ENCODE measurements at places on chromosomes 6 and 20.

DNA sequence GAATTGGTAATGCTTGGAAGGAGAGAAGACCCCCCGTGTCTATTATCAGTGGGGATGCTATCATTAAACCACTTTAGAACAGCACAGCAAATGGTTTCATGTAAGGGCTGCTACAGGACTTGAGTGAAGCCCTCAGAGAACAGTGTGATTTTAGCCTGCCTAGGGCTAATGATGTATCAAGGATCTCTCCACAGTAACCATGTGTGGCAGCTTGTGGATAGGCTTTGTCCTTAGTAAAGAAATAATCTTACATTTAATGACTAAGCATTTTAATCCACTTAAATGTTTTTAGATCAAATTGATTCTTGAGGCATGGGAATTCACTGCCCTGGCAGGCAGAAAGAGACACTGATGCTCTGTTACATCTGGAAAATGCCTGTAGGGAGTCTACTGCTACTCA is 495.1 kb downstream of the NKAIN2 start:
- DNase-seq: no peak

DNA sequence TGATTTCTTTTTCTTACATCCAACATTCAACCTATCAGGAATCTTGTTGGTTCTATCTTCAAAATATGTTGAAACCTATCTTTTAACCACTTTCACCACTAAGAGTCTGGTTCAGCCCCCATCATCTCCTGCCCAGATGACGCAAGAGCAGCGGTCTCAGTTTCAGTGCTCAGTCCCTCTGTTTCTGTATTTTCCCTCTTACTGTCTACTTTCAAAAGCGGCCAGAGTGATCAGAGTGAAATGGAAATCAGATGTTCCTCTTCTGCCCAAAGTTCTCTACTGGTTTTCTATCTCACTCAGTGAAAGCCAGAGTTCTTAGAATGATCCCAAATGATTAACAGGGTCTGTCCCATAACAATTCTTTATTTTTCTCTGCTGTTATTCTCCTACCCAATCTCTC is 147.9 kb upstream of the PDE7B start:
- no peak for DNase-seq

DNA sequence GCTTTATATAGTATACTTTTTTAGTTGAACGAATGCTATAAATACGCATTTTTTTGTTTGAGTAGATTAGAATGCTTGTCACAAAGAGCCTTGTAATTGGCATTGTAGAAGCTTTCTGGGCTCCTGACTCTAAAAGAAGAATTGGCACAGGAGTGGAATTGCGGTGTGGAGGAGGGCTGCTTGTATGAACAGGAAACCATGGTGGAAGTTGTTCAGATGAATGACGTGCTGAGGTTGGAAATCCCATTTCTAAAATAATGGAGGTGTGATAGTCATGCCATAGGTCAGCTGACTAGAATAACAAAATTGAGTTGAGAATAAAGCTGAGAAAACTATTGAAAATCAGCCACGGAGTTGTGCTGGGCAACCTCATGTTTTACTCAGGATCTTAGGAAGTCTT is 174.9 kb downstream of the QKI start:
- no peak for DNase-seq

DNA sequence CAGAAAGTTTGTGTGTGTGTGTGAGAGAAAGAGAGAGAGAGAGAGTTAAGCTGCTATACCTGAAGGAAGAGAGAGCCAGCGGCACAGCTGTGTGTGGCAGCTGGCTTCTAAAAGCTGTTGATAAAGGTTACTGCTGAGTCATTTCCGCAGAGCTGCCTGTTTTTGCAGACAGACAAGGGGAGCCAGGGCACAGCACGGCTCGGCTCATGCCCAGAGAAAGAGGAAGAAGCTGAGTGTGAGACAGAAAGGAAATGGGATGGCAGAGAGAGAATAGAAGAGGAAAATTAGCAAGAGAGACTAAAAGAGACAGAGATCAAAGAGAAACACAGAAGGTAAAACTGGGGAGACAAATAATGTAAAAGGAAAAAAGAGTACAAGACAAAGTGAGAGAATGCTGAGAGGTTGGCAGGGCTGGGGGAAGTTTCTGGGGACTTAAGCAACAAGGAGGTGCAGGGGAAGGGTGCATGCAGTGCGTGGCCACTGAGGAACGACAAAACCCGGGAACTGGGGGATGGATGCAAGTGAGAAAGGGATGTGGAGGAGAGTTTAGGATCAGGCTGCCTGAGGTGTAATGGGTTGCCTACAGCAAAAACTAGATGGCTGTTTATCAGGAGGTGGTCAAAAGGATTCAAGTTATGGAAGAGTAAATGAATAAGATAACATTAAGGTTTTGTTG is 22.7 kb downstream of the HLA-A start:
- DNase-seq: peak; percentile 60

DNA sequence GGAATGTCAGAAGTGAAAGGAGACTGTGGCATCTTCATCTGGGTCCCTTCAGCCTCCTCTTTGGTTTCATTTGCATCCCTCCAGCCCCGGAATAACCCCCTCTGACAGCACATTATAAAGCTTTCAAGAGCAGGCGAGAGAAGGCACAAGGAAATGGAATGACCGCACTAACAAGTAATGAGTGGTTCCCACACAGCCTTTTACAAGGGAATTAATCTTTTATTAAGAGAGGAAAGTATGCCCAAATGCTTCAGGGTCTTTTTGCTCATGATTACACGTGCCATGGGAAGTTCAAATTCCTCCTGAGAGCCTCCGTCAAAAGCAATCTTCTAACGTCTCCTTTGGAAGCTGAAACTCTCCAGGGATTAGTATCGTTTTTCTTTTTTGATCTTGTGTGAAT is 347.0 kb downstream of the BTBD3 start:
- no peak for DNase-seq

Measured in activated CD8-positive, alpha-beta memory T cell treated with anti-CD3 and anti-CD28 coated beads for 1 hour (primary cell).